ENCODE measurements at places on chromosomes 1 and 21.

GRCh38 chr1:21880619-21880970 lies 56.5 kb downstream of the HSPG2 start:
- DNase-seq = no peak

DNA sequence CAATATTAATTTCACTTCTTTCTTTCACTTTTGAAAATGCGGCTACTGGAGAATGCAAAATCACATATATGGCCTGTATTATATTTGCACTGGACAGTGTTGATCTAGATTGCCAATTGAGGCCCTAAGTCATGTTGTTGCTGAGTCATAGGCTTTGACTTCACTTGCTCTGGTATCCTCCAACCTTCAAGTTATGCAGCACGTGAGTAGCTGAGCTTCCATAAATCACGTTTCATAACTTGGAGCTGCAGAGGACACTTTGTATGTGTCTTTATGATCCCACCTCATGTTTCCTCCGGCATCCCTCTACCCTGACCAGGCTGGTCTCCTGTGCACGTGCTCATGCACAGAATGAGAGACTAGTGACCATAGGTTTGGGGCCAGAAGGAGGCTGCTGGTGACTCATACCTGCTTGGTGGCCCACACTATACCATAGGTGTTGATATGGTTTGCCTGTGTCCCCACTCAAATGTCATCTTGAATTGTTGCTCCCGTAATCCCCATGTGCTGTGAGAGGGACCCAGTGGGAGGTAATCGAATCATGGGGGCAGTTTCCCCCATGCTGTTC lies 103.0 kb upstream of the TSPAN2 start:
- DNase-seq = no peak

GRCh38 chr21:35336534-35336933 lies 287.4 kb upstream of the RUNX1 start:
- DNase-seq = no peak

GRCh38 chr1:87134061-87134460 lies 194.6 kb upstream of the LMO4 start:
- no peak for DNase-seq

- DNase-seq = no peak
Observed at GRCh38 chr1:204466416-204467405, 27.9 kb downstream of the PIK3C2B start.

DNA sequence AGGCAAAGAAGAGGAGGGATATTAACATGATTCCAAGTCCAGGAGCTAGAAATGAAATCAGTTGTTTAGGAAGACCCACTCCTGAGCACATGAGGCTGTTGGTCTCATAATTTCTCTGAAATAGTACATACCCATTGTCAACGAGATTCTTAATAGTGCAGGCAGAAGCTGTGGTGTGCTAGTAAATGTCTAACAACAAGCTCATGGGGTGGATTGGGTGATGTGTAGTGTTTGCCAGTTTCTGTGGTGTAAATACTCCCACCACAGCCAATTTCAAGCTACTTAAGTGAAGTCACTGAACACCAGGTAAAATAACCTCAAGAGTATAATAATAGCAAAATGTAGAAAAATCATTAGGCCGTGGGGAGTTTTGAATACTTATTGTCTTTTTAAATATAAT lies 42.0 kb downstream of the SYF2 start:
- DNase-seq = no peak

- no peak for DNase-seq
Observed at GRCh38 chr1:14634486-14634885, 36.0 kb downstream of the KAZN start.

- DNase-seq = no peak
Observed at GRCh38 chr1:198577444-198577843, 37.0 kb upstream of the ATP6V1G3 start.

- DNase-seq = no peak
Observed at GRCh38 chr1:14543191-14543840, 55.2 kb upstream of the KAZN start.

DNA sequence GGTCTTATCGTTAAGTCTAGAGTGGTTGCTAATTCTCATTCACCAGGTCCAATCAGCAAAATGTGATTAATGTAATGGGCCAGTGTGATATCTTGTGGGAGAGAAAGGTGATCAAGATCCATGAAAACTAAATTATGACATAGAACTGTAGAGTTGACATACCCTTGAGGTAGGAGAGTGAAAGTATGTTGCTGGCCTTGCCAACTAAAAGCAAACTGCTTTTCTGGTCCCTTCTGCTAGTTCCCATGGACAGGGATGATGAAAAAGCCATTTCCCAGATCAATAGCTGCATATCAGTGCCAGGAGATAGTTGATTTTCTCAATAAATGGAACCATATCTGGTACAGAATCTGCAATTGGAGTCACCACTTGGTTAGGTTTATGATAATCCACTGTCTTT lies 65.8 kb downstream of the FH start:
- no peak for DNase-seq

DNA sequence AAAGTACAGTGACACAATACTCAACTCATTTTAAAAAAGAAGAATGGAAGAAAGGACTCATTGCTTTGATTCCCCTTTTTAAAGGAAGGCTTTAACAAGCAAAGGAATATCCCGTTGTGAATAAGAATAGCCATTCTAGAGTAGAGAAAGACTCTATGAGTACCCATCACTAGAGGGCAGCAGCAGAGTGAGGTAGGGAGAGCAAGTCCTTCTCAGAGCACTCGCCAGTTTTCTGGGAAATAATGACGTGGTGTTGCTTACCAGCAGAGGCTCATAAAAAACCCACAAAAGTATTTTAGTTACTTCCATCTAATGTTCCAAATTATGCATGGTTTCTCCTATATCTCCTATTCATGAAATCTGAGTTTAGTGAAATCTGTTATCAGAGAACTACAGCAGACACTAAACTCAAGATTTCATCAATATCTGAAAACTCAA lies 74.6 kb downstream of the USP24 start:
- peak; percentile 14 for DNase-seq

- DNase-seq = peak; percentile 44
Observed at GRCh38 chr1:162847839-162848453, 13.0 kb downstream of the CCDC190 start.

DNA sequence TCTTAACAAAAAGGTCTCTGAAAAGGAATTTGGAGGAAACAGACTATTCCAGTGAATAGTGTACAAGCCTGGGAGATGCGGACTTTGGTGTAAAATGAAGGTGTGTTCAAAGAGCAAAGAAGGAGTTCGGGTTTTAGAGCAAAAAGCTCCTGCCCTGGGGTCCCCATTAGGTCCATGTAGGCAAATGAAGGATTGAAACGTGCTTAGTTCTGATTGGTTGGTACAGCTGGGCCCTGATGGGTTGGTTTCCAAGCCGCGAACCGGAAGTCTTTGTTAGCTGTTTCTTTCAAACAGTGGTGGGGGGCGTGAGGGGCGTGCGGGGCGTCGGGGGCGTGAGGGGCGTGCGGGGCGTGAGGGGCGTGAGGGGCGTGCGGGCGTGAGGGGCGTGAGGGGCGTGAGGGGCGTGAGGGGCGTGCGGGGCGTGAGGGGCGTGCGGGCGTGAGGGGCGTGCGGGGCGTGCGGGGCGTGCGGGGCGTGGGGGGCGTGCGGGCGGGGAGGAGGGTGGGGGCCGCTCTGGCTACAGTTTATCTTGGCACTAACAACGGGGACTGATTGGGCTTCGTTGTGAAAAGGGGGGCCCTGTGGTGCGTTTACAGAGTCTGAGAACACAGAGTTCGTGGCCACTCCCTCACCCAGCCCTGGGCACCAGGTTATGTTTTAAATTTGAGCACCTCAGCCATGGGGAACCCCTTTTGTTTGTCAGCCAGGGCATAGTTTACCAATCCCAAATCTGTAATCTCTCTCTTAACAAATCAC lies 29.4 kb downstream of the LRRC3 start:
- no peak for DNase-seq

DNA sequence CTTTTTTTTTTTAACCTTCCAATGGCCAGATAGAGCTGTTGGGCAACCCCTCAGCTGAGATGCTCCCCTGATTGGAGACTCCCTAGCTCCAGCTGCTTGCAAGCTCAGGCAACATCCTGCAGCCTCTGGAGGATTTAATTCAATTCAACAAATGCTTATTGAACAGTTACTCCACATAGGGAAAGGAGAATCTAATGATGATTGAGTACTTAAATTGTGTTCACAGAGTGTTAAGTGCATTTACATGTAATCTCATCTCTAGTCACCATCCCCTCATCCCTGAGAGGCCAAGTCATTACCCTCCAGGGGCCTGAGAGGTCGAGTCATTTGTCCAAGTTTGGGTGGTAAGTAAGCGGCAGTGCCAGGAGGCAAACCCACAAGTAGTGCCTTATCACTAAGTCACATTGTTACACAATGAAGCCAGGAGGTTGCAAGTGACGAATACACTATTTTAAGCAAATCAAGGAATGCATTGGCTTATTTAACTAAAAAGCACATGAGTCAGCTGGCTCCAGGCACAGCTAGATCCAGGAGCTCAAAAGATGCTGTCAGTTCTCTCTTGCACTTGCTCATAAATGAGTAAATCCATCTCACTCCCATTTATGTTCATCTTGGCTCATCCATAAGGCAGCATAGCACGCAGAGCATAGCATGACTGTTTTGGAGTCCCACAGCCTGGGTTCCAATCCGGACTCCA lies 64.3 kb downstream of the OPTC start:
- DNase-seq = no peak
